ENCODE measurements at places on chromosomes 12 and 14.

DNA sequence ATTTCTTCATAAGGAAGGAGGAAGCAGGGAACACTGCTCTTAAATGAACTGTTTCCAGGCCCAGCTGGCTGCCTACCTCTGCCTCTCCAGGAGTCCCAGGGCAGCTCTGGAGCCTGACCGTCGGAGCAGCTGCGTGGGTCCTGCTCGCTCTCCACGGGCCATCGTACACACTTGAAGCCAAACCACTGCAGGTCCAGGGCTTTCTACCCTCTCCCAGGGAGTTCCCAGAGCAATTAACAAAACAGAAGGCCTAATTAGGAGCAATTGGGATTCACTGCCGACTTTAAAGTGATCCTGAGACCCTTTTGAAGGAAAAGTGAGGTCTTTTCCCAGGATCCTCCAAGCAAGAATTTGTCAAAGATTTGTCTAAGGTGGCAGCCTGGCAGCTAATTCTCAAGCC lies 76.9 kb downstream of the OTX2 start:
- no peak for DNase-seq

DNA sequence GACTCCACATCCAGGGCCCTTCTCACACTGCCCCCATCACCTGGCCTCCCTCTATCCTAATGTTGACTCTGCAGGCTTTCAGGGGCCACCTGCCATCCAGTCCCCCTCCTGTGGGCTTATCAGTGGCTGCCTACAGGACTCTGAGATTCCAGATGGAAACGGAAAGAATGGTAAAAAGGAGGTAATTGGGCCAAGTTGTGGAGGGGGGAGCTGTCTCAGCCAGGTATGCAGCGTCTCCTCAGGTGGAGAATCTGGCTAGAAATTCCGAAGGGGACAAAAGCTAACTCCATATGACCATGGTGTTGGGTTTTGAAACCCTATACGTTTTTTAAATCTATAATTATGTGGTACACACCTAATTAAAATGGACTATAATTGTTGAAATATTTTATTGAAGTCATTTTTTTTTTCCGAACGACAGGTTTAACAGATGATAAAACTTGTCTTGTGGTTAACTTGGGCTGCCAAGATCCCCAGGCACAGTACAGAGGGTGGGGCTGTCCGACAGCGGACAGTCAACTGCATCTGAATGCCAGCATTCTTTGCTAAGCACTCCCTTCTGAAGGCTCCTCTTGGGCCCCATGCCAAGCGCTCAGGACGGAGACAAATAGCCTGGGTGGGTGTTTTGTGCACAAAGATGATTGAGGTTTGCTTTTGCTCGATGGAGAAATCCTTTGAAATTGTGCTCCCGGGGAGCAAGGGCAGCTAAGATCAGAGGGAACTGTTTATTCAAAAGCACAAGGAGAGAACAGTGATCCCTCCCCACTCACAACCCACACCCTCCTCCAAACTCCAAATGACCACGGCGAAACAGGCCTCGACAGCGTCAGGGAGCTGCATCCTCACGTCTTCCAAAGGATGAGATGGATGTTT lies 365.6 kb downstream of the BCL11B start:
- DNase-seq, result no peak

- no peak for DNase-seq
These were observed 181.6 kb downstream of the SOX5 start for GRCh38 chr12:23767834-23768233.

DNA sequence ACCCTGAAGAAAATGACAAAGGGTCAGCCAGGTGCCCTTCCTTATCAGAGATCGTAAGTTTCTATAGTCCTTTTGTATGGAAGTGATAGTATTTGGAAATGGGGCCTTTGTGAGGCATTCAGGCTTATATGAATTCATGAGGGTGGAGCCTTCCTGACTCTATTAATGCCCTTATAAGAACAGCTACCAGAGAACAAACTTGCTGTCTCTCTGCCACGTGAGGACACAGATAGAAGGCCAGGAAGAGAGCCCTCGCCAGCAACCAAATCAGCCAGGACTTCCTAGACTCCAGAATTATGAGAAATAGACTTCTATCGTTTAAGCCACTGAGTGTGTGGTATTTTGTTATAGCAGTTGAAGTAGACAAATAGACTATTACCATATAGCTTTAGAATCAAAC lies 36.7 kb downstream of the TRMT5 start:
- DNase-seq, result no peak

DNA sequence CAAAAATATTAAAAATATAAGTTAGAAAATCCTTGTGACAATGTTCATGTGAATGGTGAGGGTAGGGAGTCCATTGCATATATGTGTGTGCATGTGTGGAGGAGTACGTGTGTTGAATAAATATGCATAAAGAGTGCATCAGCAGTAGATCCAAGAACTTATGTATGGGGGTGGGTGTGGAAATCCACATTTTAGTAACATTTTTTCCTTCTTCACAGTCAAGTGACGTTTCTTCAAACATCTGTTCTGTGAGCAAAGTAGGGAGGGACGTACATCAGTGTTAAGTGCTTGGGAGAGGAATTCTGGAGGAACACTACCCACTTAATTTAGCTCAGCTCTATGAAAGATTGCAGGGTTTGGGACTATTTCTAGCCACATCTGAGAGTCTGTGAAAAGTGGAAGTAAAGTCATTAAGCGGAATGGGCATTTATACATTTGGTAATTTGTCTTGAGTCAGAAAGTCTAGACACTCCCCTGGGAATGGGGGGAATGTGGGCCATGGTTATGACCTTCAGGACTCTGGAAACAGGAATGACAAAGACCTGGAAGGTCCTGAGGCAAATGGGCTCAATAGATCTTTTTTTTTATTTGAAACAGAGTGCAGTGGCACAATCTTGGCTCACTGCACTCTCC lies 156.4 kb upstream of the PLXNC1 start:
- DNase-seq, result no peak

- peak; percentile 25 for DNase-seq
These were observed 141.7 kb downstream of the SYT1 start for GRCh38 chr12:79006306-79006705.

DNA sequence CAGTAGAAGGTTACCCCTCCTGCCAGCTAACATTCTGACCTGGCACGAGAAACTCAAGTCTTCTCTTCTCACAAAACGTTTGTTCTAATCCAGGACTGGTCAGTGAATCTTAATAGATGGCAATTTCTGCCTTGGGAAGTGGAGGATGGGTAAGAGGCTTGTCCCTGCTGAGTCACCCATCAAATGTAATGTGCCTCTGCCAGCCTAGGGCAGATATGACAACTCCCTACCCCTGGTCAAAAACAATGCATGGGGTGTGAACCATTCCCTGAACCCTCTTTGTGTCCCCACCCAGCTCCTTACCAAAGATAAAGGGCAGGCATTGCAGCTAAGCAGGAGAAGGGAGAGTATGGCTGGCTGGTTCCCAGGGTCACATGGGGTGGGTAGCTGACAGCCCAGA lies 1052.9 kb downstream of the GALC start:
- no peak for DNase-seq

DNA sequence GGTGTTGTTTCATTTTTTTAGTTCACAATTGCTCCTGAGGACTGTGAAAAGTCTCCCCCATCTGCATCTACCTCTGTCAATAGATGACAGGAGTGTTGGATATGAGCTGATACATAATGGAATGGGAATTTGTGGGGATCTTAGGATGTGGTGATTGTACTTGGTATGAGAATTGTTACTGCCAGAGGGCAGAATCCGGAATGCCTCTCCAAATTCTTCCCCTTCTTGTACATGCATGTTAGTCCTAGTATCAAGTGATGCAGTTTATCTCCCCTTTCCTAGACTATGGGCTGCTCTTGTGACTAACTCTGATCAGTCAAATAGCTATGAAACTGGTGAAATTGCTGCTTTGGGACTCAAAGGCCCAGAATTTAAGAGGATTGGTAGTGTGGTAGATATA lies 24.8 kb upstream of the NOVA1 start:
- DNase-seq, result no peak

DNA sequence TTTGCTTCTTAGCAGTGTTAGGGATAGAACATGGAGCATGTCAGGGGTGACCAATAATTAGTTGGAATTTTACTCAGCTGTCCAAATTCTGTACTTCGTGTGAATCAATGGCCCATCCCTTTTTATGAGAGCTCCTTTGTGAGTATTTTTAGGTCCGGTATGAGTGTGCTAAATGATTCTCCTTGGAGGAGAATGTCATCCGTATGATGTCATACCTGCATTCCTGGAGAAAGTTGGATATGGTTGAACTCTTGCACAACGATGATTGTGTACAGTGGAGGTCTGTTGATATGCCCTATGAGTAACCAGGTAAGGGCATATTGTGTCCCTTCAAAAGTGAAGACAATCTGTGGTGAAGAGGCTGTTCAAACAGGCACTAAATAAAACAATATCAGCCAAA lies 400.8 kb downstream of the GXYLT1 start:
- peak; percentile 15 for DNase-seq

GRCh38 chr14:61861320-61861865 lies 99.2 kb downstream of the SNAPC1 start:
- DNase-seq, result no peak

DNA sequence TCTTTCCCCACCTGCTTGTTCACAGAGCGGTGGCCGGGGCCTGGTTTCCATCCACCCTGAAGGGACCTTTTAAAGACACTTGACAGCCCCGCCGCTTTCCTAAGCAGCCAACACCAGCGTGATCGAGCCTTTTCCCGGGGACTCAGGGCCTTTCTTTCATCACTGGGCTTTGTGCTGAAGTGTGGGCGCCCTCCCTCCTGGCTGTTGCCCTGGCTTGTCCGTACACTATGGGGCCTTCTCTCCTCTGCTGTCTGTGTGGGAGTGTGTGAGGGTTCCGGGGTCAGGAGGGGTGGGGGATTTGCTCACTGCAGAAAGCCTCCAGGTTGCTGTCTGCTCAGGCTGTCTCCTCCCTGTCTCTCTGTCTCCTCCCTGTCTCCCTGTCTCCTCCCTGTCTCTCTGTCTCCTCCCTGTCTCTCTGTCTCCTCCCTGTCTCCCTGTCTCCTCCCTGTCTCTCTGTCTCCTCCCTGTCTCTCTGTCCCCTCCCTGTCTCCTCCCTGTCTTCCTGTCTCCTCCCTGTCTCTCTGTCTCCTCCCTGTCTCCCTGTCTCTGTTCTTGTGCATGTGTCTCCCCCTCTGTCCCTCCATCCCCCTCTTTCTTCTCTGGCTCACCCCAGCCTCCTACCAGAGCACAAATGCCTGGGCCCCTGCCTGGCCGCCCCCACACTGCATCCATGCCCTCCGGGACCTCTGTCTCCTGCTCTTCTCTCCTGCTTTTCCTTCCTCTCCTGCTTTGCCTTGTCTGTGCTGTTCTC lies 64.7 kb downstream of the CCDC92 start:
- DNase-seq, result no peak

- DNase-seq, result no peak
These were observed 87.8 kb upstream of the ZFP36L1 start for GRCh38 chr14:68880581-68881105.

GRCh38 chr12:46267825-46268582 lies 839 bp downstream of the SLC38A1 start:
- peak; percentile 38 for DNase-seq

GRCh38 chr12:95397571-95397970 lies 76.4 kb upstream of the METAP2 start:
- no peak for DNase-seq

DNA sequence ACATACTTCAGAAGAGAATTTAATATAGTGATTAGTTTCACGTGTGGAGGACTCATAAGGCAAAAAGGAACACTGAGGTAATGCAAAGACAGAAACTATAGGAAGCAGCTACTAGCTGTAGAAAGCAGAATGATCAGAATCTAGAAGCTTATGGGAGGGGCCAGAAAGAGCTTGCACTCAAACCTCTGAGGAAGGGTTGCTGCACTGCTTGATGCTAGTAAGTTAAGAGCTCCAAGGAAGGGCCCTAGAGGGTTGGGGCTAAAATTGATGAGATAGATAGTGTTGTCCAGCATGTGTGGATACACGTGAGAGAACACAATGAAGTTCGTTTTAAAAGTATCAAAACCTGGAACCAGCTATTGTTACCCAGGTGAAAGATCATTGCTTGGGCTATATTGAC lies 311.1 kb downstream of the SLC6A15 start:
- DNase-seq, result no peak

DNA sequence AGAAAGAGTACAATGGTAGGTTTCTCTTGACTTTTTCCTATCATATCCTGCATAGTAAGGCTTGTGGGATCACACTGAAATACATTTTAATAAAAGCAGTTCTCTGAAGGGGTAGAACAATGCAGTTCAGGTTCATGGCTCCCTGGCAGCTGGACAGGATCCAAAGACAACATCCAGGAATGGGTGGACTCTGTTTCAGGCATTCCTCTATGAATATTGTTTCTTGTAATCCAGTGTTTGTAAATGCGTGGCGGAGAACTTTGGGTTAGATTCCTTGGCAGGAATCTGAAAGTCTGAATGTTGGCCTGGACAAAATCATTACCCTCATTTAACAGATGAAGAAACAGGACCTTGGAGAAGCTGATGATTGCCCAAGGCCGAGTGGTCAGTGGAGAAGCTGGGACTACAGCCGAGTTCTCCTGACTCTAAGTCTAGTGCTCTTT lies 43.5 kb downstream of the SYNE2 start:
- peak; percentile 91 for DNase-seq

- DNase-seq, result peak; percentile 83
These were observed 1.4 kb downstream of the IFFO1 start for GRCh38 chr12:6554168-6555017.

DNA sequence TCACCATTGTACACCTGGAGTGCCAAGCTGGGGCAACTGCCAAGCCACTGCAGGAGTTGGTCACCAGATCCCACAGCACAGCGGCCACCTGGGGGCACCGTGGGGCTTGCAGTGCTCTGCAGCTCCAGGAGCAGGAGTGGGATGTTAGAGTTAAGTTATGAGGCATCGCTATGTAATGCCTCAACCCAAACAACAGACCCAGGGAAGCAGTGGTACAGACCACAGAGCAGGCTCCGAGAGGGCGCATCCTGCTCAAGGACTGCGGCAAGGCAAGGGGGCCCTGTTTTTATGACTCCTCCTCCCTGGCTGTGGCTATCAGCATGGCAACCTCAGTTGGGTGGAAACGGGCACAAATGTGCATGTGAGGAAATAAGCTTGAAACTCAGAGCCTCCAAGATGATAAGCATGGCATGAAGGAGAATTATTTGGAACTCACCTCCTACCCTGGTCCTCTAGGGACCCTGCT lies 63.1 kb downstream of the ARL6IP4 start:
- peak; percentile 98 for DNase-seq

- no peak for DNase-seq
These were observed 109.1 kb downstream of the C12orf50 start for GRCh38 chr12:87920139-87920538.

DNA sequence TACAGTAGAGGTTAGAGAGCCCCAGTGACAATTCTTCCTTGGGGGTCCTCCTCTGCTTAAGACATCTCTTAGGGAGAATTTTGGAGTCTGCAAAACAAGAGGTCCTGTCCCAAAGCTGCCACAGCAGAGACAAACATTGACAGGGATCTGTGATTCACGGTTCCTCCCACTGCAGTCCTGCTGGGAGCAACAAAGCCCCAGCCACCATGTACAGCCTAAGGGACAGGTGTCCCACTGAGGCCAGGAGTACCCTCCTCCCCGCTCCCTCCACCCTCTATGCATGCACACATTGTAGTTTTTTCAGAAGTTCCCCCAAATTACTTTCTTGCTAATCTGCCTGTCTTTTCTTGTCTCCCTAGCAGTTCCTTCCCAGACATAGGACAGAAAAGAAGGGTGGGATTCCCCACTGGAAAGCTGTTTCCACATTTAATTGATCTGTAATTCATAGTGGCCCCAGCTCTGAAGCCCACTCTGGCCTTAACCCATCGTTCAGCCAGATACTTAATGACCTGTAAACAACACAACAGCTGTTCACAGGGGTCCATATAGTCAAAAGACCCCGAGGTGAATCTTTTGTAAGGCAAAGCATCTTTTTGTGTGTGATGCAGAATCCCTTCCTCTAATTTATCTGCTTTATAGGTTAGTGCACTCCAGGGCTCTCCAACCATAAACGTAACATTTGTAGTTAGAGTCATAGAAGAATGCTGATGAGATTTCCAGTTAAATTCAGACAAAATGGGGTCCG lies 13.9 kb upstream of the PRICKLE1 start:
- no peak for DNase-seq

Data from iris pigment epithelial cell (primary cell).